Hippocampal formation (tissue), 2 donors: ENCODE measurements at places on chromosomes 13 and 19.
A peak's percentile ranks its signal among the peaks of the same experiment; 100 is the strongest.

DNA sequence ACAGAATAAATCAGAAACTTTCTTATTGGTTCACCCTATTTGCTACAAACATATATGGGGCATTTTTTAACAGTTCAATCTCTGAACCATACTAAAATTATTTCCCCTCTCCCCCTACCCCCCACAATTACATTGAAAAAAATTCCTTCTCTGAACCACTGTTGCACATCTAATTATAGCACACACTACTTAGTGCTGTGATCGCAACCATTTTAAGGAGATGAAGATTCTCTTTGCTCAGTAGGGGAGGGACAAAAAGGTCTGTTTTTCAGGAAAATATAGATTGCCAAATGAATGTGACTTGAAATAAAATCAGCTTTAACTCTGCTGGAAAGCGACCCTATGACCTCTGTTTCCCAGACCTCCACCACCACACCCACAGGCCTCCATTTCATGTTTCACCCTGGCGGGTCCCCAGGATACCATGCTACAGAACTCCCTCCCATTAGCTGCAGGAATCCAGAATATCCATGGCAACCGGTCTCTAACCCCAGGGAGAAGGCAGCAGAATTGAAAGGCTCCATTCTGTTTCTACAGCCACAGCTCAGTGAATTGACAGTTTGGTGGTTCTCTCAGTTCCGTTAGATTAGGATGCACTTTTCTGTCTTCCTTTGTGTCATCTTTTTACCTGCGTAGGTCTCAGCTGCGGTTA, 286.3 kb downstream of the TBC1D4 start:
- no peak for DNase-seq

DNA sequence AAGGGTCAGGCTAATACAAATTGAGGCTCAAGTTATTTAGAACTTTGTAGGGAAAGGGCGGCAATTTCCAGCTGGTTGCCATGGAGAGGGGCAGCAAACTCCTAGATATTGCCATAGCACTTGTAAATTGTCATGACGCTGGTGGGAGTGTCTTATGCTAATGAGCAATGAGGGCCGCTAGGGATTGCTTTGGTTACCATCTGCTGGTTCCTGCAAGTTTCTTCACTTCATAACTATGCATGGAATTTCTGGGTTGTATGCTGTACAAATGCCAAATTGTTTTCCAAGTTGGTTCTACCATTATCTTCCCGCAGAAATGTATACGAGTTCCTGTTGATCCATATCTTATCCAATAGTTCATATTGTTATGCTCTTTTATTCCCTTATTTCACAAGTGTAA, 1339.4 kb downstream of the EFNB2 start:
- no peak for DNase-seq

DNA sequence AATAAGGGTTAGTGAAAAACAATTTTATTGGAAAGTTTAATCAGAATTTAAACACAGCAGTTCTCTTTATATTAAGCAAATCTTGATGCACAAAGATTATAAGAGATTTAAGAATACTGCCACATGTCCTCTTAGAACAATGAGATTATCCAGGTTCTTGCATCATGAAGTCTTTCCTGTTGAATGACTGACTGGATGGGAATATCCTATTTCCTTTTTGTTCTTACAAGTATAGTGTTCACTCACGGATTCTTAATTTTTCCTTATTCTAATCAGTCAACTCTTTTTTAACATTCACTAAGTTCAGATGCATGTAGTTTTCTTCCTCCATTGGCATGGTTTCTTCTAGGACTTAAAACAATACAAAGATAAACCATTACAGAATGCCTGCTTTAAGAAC, 10.1 kb downstream of the URI1 start:
- DNase-seq = no peak

GRCh38 chr19:7705387-7706187, 3.7 kb upstream of the FCER2 start:
- DNase-seq = peak; percentile 4

DNA sequence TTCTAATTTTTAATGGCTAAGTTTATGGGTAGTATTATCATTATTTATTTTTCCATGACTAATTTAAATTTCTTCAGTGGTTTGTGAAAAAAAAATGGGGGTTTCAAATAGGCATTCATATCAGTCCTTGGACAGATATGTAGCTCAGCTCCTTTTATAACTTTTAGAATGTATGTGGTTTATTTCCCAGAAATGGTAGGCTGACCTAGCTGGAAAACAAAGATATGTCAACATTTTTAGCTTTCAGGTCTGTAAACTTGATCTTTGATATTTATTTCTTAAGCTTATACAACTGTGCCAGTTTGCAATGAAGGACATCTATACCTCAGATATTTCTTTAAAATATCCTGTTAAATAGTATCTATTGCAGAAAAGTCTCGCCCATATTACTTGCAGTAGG, 1815.5 kb downstream of the SLITRK5 start:
- DNase-seq = no peak
